ENCODE measurements at places on chromosomes 6 and 20. TPM values are rescaled to one million over a fixed set of nuclear protein-coding genes. Genes with fewer than 3 reads are reported as not detected.
A peak's percentile ranks its signal among the peaks of the same experiment; 100 is the strongest.

Gene MAS1
- polyA plus RNA-seq = 0.22 TPM

Gene GSTA1
- not detected for polyA plus RNA-seq

Gene OXT
- not detected for polyA plus RNA-seq

Gene KHDC1L
- polyA plus RNA-seq = not detected

- no peak for DNase-seq
Measured at GRCh38 chr20:57787990-57788781, 78.4 kb upstream of the PMEPA1 start.

GRCh38 chr6:27260369-27260768, 12.9 kb downstream of the PRSS16 start:
- no peak for DNase-seq

- no peak for DNase-seq
Measured at GRCh38 chr20:50338479-50339391, 148.1 kb downstream of the CEBPB start.

DNA sequence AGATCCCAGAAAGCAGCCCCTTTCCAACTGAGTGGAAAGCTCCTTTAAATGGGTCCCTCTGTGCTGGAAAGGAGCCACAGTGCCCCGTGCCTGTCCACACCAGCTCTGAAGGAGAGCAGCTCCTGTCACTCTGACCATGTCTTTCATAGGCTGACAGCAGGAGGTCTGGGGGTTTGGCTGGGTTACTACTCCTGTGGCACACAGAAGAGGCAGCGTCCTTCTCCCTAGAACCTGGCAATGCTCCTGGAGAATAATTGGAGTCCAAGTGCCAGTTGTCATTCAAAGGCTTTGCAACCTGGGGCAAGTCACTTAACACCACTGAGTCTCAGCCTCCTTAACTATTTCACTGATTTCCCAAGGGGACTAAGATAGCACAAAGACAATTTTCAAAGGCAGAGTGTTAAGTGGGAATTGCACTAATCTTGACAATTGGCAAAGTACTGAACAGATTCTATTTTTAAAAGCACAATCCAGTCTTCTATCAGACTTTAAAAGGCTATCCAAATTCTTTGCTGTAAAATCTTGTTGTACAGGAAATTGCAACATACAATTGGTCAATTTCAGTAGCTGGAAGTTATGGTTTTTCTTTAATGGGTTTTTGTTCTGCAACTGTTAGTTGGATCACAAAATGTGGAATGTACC, 457.2 kb downstream of the KIF16B start:
- no peak for DNase-seq

DNA sequence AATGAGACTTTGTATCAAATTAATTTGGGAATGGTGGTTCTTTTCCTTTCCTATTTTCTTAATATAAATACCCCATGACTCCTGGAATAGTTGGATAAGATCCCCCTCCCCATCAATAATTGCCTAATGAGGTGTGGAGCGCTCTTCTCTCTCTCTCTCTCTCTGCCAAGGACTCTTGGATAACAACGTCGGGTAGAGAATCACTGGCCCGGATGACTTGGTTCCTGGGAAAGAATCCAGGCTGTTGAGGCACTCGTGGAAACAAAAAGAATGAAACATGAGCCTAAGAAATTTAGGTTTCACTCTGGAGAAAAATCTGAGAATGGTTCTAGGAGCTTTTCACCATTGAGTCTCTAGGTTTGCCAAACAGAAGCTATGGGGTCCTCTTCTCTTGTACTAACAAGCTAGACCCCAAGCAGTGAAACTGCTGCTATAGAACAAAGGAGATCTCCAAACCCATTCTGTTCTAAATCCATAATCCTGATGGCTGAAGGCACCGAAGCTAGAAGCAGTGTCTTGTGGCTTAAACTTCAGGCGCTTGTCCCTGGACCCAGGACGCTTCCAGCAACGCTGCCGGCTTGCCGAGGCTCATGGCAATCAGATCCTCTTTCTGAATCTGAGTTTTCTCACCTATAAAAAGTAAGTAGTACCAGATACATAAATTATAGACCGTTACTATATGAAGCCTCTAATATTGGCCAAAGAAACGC, 241.6 kb upstream of the BTBD3 start:
- DNase-seq = peak; percentile 37

- DNase-seq = no peak
Measured at GRCh38 chr6:142361779-142362750, 60.3 kb downstream of the ADGRG6 start.

DNA sequence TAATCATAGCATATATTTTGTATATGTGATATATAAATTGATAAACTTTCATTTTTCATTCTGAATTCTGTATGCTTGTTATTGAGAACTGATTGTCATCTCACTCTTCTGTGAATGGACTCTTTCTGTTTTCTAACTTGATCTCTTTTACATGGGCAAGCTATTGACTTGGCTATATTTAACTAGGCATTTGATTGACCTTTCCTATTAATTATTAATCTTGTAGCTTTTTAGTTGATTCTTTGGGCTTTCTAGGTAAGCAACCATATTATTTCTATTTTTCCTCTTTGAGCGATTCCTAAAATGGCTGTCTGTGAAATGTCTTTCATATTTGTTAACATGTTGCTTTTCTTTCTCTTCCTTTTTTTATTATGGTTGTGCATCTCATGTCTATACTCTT, 347.1 kb downstream of the CDKAL1 start:
- DNase-seq = no peak

Data from muscle of arm (tissue), 14 donors.